ENCODE measurements at places on chromosomes 2 and 18.
A peak's percentile ranks its signal among the peaks of the same experiment; 100 is the strongest.

GRCh38 chr2:85308201-85308600 is 19.6 kb downstream of the TGOLN2 start:
- no peak for DNase-seq

GRCh38 chr2:200193791-200194190 is 112.7 kb upstream of the SPATS2L start:
- no peak for DNase-seq

- DNase-seq = no peak
Observed at GRCh38 chr2:216350214-216350791, 22.0 kb downstream of the MARCHF4 start.

GRCh38 chr2:15809404-15809803 is 130.9 kb upstream of the MYCN start:
- no peak for DNase-seq

- DNase-seq = no peak
Observed at GRCh38 chr2:176454893-176455815, 185.9 kb downstream of the MTX2 start.

DNA sequence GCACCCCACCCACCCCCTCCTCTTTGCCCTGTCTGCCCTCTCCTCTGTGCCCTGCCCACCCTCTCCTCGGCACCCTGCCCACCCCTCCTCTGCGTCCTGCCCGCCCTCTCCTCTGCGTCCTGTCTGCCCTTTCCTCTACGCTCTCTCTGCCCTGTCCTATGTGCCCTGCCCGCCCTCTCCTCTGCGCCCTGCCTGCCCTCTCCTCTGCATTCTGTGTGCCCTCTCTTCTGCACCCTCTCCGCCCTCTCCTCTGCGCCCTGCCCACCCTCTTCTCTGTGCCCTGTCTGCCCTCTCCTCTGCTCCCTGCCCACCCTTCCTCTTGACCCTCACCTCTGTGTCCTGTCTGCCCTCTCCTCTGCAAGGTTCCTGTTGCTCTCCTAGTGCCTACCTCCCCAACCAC is 233.6 kb downstream of the SMAD2 start:
- DNase-seq = no peak

DNA sequence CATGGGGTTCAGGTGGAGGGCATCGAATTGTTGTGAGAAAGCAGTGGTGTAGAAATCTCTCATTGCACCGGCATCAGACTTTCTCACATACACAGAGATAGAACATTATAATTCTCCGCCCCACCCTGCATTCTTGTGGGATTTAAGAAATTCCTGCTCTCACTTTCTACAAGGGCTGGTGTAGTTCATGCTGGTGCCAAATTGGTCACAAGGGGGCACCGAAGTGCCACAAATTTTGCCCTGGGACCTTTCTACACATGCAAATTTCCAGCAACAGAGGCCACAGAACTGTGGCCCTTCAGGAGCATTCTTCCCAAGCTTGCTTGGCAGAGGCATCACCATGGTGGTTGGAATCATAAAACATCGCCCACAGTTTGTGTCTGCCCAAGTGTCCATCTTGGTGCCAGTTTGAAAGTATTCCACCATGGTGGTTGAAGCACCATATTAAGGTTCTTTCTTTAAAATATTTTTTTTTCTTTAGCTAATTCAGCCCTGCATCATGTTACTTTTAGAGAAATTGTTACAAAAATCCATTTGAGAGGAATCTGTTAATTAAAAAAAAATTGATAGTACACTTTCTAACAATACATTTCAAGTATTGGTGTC is 521.2 kb upstream of the FANCL start:
- DNase-seq = no peak

GRCh38 chr2:62787386-62787785 is 81.9 kb downstream of the EHBP1 start:
- DNase-seq = no peak

- DNase-seq = no peak
Observed at GRCh38 chr2:189016311-189016861, 42.2 kb downstream of the COL3A1 start.

GRCh38 chr2:169845016-169845415 is 17.8 kb downstream of the UBR3 start:
- DNase-seq = no peak

DNA sequence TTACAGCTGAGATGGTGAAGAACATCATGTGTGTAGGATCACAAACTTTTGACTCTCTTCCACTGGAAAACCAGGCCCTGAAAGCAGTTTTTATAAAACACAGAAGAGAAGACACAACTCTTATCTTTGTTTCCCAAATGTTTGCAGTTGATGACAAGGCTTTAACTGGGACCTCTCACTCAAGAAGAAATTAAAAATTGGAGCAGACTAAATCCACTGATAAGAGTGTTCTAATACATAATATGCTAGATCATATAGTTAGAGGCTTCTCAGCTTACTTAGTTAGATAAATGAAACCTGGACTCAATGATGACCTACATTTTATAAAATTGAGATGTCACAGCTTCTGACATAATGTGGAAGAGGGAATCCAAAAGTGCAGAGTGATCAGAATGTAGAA is 158.3 kb upstream of the WDSUB1 start:
- no peak for DNase-seq

- no peak for DNase-seq
Observed at GRCh38 chr18:13989199-13989598, 73.9 kb upstream of the MC2R start.

- DNase-seq = no peak
Observed at GRCh38 chr18:6509417-6509816, 94.7 kb upstream of the L3MBTL4 start.

DNA sequence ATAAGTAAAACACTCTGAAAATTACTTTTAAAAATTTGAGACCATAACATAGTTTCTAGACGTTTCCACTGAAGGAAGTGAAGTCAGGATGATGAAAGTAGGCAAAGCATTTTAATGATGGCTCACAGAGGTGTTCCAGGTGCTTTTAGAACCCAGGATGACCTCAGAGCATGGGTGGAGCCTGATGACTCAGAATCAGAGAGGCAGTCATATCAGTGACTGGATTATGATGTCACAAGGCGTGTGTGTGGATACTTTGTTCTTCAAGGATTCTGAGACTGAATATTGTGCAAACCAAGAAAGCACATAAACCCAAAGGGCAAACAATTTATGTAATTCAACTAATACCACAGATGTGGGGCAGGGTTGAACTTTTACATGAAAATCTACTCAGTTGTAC is 208.0 kb upstream of the FBXO11 start:
- no peak for DNase-seq

DNA sequence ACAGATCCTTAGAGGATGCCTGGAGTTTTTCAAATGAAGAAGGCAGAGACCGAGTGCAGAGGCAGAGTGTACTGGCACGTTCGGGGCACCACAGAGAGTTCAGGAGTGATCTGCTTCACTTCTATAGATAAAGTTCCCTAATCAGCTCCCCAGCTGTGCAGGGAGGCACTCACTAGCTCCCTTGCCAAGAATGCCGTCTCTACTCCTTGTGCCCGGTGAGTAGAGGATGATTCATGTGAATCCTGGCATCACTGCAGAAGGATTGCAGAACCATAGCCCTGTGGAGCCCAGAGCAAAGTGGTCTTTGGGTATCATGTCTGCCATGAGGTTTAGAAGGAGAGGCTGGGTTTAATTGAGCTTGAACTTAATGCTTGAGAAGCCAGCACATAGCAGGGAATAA is 510.1 kb upstream of the RAB6C start:
- DNase-seq = no peak

GRCh38 chr18:29060349-29060748 is 883.4 kb upstream of the CDH2 start:
- no peak for DNase-seq

DNA sequence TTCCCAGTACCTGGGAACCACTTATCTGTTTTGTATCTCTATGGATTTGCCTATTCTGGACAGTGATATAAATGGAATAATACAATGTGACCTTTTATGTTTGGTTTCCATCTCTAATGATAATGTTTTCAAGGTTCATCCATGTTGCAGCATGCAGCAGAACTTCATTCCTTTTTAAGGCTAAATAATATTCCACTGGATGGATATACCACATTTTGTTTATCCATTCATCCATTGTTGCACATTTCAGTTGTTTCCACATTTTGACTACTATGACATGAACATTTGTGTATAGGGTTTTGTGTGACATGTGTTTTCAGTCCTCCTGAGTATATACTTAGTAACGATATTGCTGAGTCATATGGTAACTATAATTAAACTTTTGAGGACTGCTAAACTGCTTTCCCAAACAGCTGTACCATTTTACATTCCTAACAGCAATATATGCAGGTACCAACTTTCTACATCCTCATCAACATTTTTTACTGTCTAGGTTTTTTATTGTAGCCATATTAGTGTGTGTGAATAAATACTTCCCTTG is 17.7 kb upstream of the MARCHF7 start:
- no peak for DNase-seq

DNA sequence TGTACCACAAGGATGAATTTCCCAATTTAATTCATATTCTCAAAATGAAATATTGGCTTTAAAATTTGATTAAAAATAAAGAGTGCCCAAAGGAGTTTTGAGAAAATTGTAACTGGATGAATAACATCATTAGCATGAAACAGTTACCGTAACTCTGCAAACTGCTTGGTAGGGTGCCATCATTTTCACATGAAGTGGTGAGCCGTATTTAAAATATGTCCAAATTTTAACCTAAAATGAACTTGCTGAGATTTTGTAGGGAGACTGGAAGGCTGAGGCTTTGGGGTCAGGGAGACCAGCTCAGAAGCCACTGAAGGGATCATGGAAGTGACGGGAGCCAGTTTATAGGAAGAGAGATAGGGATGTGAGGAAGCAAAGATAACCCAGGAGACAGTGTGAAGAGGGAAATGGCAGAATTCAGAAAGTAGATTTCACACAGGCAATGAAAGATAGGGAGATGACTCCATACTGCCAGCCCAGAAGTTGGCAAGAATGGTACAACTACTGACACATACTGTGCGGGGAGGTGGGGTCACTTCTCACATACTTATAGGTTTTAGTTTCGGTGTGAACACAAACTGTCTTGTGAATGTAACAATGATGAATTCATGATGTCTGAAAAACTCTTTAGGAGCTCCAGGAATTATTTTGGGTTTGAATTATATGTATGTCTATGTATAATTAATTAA is 53.8 kb downstream of the EFEMP1 start:
- peak; percentile 21 for DNase-seq

GRCh38 chr2:169741-170140 is 94.1 kb downstream of the SH3YL1 start:
- no peak for DNase-seq

GRCh38 chr2:20868377-20868776 is 45.5 kb upstream of the LDAH start:
- no peak for DNase-seq

DNA sequence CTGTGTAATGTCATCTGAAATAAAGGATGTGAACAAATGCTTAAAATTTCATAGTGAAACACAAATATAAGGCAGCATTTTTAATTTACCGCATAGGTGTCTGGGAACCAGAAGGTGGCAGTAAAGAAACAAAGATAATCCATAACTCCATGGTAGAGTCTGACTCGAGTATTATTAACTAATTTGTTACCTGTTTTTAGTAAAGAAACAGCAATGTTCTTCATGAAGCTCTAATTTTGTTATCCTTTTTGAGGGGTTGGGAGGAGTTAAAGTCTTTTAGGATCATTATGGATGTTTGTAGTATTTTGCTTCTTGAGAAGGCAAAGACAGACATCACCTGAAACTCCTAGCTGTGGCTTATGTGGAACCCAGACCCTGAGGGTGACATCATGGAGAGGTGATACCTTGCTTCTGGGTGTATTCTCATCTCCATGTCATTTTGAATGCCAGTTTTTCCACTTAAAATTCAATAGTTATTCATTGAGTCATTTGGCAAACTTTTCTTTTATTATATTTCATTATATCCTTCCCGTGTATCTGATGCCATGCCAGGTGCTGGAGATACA is 286.2 kb upstream of the EPAS1 start:
- DNase-seq = no peak

- no peak for DNase-seq
Observed at GRCh38 chr2:64007924-64008323, 11.3 kb downstream of the VPS54 start.

- no peak for DNase-seq
Observed at GRCh38 chr2:181790716-181791649, 100.5 kb upstream of the ITPRID2 start.

DNA sequence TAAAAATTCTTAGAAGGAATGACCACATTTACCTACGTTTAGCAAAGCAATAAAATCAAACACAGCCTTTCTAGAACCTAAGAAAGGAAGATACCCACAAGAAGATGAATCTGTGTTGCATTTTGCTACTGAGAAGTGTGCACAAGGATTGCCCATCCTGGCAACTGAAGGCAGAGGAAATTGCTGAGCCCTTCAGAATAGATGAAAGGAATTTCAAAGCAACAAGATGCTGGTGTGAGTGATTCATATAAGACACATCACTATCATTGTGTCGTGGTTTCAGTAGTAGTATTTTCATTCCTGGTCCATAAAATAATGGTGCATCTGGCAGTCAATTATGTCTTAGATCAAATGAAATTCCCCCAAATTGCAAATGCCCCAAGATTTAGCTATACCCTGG is 48.4 kb upstream of the ANKRD44 start:
- no peak for DNase-seq

DNA sequence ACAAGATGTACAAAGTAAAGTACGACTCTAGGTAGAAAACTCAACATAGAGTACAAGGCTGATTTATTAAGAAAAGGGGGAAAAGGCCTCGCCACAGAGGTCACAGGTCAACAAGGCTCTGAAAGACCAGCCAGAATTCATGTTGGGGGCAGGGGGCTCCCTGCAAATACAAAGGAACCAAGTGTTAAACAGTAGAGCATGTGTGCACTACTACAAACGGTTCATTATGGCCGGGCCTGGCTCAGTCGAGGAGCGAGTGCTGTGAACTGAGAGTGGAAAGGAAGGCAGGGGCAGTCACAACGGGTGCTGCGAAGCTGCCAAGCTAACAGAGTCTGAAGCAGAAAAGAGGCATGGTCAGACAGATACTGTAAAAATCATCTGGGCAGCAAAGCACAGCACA is 77.1 kb downstream of the MBOAT2 start:
- no peak for DNase-seq

DNA sequence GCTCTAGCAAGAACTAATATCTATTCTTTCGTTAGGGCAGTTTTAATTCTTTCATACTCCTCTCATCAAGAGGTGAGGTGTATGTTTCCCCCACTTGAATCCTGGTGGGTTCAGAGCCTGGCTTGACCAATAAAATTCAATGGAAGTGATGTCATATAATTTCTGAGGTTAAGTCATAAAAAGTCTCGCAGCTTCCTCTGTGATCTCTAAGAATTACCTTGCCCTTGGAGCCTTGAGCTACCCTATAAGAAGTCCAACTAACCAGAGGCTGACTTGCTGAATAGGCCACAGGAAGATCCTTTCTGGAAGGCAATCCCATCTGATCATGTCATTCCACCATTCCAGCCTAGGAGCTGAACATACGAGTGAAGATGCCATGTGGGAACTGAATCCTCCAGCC is 26.1 kb upstream of the INO80D start:
- no peak for DNase-seq
